ENCODE measurements at places on chromosomes 16 and 17.

- DNase-seq, result no peak
Observed at GRCh38 chr17:13541032-13541480, 60.7 kb downstream of the HS3ST3A1 start.

GRCh38 chr16:53984936-53985335 lies 281.0 kb downstream of the FTO start:
- DNase-seq, result no peak

GRCh38 chr17:61253362-61253761 lies 146.3 kb upstream of the TBX2 start:
- DNase-seq, result no peak

GRCh38 chr16:29825145-29826044 lies 5.1 kb downstream of the MVP start:
- DNase-seq, result no peak

DNA sequence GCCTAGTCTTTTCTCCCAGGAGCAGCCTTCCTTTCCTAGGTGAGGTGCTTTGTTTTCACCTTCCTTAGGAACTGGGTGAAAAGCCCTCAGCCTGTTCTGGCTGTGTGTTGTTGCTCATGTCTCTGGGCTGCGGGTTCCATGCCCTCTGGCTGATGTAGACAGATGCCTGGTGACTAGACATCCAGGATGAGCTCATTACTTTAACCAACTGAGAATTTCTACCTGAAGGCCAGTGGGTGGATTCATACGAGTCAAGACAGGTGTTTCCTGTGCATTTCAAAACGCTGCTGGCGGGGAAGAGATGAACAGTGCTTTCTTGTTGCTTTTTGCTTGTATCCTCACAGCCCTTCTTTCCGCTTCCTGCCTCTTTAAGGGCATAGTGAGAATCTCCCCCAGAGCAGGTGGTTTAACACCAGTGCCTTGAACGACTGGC lies 22.3 kb downstream of the SAP30BP start:
- DNase-seq, result peak; percentile 82

DNA sequence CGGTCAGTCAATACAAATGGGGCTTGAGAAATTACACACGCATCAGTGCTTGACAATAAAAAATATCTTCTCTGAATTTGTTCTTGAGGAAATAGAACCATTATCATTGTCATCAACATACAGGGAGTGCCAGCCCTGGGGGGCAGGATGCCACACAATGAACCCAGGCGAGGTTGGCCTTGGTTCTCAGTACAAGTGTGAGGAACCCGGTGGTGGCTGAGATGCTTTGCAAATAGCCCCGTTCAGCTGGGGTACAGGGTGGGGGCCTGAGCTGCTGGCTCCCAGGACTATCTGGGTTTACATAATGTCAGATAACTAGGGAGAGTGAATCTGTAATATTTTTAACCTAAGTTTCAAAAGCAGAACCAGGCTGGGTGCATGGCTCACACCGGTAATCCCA lies 112.8 kb upstream of the CDC42EP4 start:
- no peak for DNase-seq

- peak; percentile 50 for DNase-seq
Observed at GRCh38 chr17:45301674-45302073, 15.1 kb downstream of the MAP3K14 start.
